ENCODE measurements at places on chromosomes 6 and 20. TPM values are rescaled to one million over a fixed set of nuclear protein-coding genes. Genes with fewer than 3 reads are reported as not detected.

MICA gene
- 21.1 TPM for total RNA-seq

TSHZ2 gene
- 8.5 TPM for total RNA-seq

RBM24 gene
- 4.0 TPM for total RNA-seq

PCK1 gene
- total RNA-seq, result not detected

TSBP1 gene
- total RNA-seq, result not detected

CASS4 gene
- total RNA-seq, result 0.14 TPM

PCNA gene
- 314 TPM for total RNA-seq

C20orf141 gene
- total RNA-seq, result not detected

Measured in neural crest cell (in vitro differentiated cells).